ENCODE measurements at places on chromosomes 16 and 17.

DNA sequence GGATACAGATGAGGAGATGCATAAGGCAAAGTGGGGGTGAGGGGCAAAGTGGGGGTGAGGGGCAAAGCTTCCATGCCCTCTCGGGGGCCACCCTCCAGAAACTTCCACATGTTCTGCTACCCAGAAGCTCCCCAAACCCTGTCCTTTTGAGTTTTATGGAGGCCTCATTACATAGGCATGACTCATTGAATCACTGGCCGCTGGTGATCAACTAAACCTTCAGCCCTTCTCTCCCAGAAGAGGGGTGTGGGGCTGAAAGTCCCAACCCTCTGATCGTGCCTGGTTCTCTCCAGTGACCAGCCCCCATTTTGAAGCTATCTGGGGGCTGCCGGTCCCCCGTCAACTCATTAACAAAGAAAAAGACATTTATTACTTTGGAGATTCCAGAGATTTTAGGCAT is 27.5 kb downstream of the ITGAE start:
- no peak for DNase-seq

DNA sequence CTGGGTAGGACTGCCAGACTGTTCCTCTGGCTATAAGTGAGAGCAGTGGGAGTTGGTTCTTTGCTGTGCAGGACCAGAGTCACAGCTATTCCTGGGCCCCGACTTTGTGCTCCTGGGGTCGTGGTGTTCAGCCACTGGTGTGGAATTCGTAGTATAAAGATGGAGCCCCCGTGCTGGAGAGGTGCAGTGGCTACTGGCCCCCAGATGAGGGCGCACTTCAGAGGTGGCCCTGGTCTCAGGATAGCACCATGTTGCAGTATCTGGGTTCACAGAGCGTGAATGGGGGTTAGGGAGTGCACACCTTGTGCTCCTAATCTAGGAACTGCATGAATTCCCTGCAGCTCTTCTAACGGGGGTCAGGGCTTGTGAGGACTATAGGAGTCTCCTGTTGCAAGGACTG is 21.1 kb downstream of the TANC2 start:
- no peak for DNase-seq

- DNase-seq = no peak
These were observed 6.4 kb downstream of the SIAH1 start for GRCh38 chr16:48378836-48379235.

DNA sequence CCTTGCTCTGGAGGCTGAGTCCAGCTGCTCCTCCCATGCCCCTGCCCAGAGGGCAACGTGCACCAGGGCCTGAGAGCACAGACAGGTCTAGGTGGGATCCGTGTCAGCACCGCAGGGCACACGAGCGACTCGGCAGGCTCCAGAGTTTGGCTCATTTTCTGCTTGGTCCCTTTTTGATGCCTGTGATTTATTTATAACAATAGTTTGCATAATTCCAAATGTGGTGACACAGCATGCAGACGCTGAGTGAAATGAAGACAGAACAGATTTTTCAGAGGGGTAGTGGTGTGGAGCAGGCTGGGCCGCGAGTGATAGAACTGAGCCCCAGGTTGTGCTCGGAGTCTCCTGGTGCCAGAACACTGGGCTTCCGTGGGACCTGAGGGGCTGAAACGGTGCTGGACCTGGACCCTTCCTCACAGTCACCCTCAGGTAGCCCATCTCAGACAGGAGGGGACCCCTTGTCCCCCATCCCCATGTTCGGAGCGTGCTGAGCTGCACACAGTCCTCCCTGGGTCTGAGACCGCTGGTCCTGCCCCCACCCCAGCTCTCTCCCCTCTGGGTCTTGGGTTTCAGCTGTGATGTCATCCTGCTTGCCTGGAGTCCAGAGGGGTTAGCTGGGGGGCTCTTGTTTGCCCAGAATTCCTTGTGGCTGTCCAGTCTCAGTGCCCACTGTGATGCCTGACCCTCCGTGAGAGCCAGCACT is 95.9 kb downstream of the METRNL start:
- no peak for DNase-seq

GRCh38 chr16:47503936-47504335 is 42.8 kb downstream of the PHKB start:
- DNase-seq = no peak
